GF-D8 (cell line): ENCODE measurements at places on chromosomes 2 and 18.

DNA sequence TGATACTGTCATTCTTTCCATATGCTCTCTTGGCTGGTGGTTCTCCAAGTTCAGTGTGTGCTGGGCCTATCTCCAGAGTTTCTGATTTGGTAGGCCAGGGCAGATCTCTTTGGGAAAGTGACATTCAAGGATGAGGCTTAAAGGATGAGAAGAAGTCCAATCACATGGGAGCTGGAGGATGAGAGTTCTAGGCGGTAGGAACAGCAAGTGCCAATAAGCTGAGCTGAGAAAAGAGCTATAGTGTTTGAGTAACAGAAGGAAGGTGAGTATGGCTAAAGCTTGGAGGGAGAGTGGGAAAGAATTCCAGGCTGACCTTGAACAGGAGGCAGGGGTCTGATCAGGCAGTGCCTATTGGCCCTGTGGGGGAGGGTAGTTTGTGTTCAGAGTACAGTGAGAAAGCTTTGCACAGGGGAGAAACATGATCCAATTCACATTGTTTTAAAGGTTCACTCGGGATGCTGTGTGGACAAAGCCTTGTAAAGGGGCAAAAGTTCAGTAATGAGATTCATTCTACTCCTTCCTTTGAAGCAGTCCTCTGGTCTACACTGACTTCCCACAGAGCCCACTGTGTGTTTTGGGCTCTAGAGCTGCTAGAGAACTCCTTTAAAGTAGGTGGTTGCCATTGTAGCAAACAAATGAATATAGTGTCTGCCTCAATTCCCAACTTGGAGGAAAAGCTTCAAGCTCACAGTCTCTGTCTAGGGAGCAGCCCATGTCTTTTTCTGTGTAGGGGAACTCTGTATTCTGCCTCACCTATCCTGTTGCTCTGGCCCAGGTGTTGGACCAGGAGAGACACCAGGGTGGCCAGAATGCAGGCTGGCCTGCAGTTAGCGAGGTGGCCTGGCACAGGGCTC, 81.8 kb downstream of the FASTKD2 start:
- DNase-seq = no peak

GRCh38 chr18:79786304-79786703, 11.4 kb upstream of the KCNG2 start:
- no peak for DNase-seq

DNA sequence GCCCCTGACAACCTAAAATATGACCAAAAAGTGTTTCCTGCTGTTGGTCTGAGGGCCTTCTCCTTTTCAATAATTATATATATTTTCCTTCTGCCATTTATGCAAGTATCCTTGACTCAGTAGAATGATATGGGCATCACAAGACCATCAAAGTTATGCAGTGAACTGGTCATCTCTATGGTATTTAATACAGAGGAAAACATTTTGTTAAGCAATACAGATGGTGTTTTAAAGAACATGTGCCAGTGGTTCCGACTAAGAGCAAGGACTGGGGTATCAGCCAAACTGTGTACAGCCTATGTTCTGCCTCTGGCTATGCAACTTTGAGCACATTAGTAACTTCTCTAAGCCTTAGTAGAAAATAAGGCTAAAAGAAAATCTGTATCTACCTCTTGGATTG, 179.0 kb downstream of the TRABD2A start:
- DNase-seq = no peak

GRCh38 chr2:236583621-236584203, 14.1 kb downstream of the ACKR3 start:
- no peak for DNase-seq

DNA sequence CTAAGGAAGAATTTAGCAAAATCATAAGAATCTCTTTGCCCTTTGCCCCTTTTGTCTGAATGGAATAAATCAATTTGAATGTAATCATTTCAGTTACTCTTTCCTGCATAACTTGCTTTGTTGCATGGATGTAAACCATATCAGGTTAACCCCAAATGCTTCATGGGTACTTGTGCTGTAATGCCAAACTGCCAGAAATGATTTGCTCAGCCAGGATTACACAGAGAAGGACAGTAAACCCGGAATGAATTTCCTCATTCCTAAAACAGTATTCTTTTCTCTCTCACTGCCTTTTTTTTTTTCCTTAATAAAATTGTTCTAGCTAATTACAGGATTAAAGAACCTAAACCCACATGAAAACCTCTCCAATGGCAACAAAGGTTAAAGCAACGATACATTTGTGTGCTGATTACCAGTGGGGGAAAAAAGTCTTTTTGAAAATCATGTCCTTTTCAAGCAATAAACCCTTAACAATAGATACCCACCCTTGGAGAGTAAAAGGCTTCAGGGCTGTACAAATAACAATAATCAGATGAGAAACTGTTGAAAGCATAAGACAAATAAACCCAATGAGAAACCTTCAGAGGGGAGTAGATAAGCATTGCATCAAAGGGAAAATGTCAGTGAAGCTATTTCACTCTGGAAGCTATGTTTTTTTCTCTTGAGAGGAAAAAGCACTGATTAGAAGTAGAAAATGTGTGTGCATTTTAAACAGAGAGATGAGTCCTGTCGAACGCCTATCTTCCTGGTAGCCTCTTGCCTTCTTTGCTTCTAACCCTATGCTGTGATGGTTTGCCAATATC, 275.3 kb downstream of the CDH2 start:
- DNase-seq = no peak

DNA sequence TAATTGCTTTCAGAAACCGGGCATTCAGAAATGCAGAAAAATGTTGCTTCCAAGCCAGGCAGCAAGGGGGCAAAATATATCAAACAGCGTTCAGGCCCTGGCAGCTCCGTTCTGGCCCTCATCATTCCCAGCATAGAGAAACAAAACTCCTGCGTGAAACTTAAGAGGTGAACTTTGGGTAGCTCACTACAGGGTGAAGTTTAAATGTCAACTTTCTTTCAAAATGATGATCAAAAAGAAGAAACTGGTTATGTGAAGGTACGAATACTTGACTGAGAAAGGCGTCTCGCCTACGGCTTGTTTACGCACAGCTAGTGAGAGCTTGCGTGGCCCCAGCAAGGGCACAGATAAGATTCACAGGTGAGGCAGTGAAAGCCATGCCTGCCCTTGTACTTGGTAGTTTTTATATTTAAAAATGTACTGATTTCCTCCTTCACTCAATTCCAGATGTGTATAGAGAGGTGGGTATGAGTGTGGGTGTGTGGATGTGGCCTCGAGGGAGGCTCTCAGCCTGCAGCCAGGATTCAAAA, 127.5 kb downstream of the NFATC1 start:
- DNase-seq = no peak

- DNase-seq = no peak
Observed at GRCh38 chr2:13581471-13581870, 864.7 kb downstream of the TRIB2 start.

- DNase-seq = no peak
Observed at GRCh38 chr2:134836986-134837385, 1.4 kb upstream of the ACMSD start.

- no peak for DNase-seq
Observed at GRCh38 chr2:139217641-139218040, 437.5 kb upstream of the NXPH2 start.

GRCh38 chr18:13387855-13388548, 169.4 kb downstream of the LDLRAD4 start:
- no peak for DNase-seq

GRCh38 chr18:63836456-63836855, 51.0 kb upstream of the SERPINB2 start:
- DNase-seq = no peak

- DNase-seq = no peak
Observed at GRCh38 chr2:6866275-6866671, 566 bp upstream of the CMPK2 start.

GRCh38 chr2:17272170-17272569, 246.1 kb downstream of the RAD51AP2 start:
- DNase-seq = no peak

GRCh38 chr18:74468547-74469061, 11.5 kb upstream of the DIPK1C start:
- no peak for DNase-seq

- no peak for DNase-seq
Observed at GRCh38 chr2:166344286-166345113, 31.2 kb downstream of the SCN9A start.

- no peak for DNase-seq
Observed at GRCh38 chr2:239716009-239716408, 309.1 kb downstream of the NDUFA10 start.

DNA sequence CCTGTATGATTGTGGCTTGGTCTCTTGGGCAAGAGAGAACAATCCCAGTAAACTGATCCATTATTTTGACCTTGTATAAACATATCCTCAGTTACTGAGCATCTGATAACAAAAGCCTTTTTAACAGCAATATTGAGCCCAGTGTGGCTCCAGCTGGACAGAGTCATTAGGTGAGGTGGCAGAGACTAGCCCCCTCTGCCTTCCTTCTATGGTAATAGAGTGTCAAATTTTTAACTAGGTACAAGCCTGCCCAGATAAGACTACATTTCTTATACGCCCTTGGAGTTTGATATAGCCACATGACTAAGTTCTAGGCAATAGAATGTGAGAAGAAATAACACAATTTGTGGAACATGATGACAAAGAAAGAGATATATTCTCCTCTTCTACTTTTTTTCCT, 56.2 kb downstream of the HNMT start:
- DNase-seq = no peak

DNA sequence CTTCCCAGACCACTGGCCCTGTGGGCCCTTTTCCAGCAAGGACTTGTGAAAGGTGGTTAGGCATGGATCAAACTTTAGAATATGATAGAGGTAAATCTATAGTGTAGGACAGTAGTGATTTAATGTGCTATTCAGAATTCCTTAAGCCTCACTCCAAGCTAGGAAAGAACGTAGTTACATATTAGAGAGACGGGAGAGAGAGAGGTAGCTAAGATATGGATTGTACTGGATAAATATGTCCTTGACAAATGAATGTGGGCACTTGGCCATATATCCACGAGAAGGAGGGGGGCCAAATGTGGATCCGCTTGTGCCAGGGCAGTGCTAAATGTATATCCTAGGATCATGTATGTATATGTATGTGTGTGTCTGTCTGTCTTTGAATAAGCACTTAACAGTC, 6.5 kb downstream of the KCNJ3 start:
- DNase-seq = no peak

DNA sequence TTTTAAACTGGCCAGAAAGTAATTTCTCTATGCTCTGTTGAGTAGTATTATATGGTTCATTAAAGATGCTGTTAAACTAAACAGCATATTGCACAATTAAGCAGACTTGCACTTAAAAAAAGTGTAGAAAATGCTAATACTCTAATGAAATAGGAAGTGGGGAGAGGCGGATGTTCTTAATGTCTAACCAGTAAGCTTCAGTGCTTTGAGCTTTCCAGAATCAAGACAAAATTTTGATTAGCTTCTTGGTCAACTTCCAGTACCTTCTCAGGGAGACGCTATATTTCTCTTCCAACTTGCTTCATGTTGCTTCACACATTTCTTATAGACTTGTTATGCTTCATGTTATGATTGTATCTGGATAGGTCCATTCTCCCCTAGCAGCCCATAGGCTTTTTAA, 89.1 kb downstream of the MAP2 start:
- DNase-seq = no peak

GRCh38 chr2:54709336-54709809, 14.1 kb upstream of the EML6 start:
- no peak for DNase-seq

GRCh38 chr2:166944909-166945308, 56.6 kb downstream of the XIRP2 start:
- DNase-seq = no peak

DNA sequence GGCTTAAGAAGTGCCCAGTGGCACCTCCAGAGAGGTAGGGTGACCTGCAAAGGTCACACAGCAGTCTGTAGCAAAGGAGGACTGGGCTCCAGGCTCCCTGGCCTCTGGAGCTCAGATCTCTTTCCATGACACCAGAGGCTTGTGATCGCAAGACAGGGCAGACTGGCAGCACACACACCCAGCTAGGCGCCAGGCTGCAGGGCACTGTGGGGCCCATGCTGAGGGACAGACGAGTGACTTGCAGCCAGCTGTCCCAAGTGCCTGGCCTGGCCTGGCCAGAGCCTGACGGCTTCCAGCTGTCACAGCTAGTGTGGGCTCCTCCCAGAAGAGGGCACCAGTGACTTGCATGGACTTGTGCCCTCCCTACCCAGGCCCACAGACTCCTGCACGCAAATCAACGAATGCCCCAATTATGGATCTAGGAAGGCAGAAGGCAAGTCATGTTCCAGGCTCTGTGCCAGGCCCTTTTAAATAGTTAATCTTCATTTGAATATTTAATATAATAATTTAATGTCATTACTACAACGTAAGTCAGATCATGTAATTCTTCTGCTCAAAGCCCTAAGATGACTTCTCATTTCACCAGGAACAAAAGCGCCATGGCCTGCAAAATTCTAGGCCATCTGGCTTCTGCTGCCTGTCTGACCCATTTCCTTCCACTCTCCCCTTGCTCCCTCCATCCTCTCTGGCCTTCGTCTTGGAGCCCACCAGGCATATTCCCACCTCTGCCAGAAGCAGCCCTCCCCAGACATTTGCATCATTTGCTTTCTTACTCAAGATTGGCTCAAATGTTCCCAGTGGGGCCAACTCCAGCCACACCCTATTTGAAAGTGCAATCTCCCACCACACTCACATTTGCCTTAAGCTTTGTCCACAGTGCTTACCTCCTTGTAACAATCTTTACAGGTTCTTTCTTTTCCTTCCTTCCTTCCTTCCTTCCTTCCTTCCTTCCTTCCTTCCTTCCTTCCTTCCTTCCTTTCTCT, 3.7 kb upstream of the SPEG start:
- DNase-seq = no peak

DNA sequence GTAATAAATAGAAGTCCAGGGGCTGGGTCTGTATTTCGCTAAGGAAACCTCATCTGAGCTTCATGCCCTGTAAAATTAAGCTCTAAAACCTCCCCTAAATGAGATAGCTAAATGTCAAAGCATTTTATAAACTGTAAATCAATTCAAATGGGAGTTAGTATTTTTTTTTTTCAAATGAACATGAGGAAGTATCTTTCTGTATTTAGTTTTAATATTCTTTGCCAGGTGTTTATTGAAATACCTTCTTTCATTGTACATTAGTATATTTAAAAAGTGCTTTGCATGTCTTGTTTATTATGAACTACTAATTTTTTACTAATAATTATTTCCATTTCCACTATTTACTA, 47.7 kb downstream of the ATIC start:
- no peak for DNase-seq

GRCh38 chr2:117760916-117761315, 53.6 kb upstream of the DDX18 start:
- no peak for DNase-seq

DNA sequence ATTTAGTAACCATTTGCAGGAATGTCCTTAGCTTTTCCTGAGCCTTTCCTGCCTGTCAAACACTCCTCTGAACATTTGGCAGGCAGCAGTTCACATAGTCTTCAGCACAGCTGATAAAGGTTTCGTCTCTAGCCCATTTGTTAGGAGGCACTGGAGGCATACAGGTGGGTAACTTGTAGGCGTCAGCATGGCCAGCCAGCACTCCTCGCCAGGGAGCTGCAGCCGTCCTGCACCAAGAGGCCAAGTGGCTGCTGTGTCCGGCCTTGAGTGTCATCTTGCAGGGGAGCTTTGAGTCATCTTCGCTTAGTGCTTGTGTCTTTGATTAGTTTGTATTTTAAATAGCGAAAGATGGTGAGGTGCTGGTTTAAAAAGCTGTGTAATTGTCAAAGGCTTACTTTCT, 120.3 kb upstream of the NFATC1 start:
- DNase-seq = no peak
